SK-N-MC (cell line): ENCODE measurements at places on chromosomes 2 and 18.

DNA sequence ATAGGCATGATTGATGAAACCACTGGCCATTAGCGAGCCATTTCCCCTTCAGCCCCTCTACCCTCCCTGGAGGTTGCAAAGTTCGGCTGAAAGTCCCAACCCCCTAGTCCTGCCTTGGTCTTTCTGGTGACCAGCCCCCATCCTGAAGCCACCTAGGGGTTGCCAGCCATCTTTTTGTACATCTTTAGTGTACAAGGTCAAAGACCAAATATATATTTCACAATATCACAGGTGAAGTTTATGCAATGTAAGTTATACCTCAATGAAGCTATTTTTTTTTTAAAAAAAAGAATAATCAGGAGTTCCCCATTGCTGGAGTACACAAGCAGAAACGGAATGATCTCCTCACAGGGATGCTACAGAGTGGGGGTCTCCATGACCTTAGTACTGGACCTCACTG, 31.3 kb downstream of the OSBPL1A start:
- no peak for DNase-seq

GRCh38 chr2:159183346-159183745, 103.2 kb downstream of the WDSUB1 start:
- no peak for DNase-seq

DNA sequence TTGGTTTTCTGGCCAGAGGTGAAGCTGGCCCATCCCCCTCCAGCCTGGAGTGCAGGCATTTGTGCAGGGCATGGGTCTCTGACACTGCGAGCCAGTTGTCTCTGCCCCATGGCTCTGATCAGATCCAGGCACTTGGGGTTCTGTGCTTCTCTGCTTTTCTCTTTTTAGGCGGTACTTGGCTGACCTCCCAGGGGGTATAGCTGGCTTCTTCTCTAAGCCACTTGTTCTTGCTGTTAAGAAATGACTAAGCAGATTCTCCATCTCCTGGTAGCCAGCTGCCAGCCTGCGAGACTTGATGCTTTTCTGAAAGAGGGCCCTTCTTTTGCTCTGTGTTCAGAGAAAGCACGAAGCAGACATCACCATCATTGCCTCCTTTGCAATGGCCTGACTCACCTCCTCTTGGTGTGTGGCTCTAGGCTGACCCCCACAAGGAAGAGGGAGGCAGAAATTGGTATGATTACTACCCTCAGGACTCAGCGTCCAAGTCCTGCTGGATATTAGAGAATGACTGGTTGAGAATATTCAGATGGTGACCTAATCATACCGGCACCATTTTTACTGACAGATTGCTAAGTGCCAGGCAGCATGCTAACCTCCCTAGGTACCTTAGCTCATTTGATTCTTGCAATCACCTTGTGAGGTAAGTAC, 32.7 kb downstream of the TNP1 start:
- no peak for DNase-seq

- no peak for DNase-seq
These were observed 27.6 kb upstream of the CDC42EP3 start for GRCh38 chr2:37698931-37699481.

- no peak for DNase-seq
These were observed 38.1 kb downstream of the LDLRAD4 start for GRCh38 chr18:13256444-13257305.

DNA sequence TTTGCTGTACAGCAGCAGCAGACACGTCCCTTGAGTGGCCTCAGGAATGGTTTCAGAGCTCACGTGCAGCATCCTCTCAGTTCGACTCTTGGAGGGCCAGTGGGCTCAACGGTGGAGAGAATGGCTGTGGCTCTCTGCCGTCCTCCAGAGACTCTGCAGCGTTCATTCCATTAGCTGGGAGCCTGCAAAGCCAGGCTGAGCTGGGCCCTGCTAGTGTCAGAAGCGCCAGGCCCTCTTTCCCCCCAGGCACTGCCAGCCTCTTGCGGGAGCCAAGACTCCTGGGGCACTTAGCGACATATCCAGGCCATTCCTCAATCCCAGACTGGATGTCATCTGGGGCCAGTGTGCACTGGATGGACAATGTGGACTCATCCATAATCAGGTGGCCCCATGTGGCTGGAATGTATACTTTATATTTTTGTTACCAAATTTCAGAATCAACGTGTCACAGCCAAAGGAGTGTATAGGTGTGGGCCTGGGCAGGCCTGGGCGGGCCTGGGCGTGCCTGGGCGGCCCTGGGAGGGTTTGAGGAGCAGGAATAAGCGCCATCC, 125.1 kb upstream of the EPAS1 start:
- no peak for DNase-seq

DNA sequence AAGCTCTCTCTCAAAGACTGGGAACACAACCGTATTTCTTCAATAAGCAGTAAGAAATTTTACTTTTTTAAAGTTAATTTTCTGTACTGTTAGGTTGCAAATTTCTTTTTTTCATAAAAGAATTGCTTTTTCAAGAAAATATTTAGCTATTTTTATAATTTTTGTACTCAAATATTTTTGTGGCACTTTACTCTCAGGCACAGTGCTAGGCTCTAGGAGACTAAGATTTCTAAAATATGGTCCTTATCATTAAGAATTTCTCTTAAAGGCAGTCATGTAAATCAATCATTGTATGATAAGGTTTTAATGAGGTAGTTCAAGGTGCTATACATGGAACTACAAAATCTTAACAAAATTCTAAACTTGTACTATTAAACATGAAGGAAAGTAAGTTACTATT, 61.4 kb downstream of the MTX2 start:
- no peak for DNase-seq

- DNase-seq = no peak
These were observed 56.8 kb upstream of the HS6ST1 start for GRCh38 chr2:128375454-128375853.

DNA sequence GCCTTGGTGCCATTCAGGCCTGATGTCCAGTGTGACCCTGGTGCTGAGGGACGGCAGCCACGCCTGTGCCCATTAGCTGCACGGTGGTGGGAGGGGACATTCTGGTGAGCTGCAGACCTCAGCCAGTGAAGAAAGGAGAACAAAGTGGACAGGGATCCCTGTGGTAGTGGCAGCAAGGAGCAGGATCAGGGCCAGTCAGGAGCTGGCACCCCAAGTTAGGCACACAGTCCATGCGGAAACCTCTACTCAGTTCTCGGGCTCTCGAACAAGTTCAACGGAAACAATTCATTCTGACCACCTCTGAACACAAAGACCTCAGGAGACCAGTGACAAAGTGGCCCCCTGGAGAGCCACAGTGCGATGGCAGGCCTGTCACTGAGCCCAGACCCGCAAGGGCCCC, 30.1 kb downstream of the COA5 start:
- no peak for DNase-seq

- no peak for DNase-seq
These were observed 121.7 kb upstream of the TACR1 start for GRCh38 chr2:75320898-75321598.

DNA sequence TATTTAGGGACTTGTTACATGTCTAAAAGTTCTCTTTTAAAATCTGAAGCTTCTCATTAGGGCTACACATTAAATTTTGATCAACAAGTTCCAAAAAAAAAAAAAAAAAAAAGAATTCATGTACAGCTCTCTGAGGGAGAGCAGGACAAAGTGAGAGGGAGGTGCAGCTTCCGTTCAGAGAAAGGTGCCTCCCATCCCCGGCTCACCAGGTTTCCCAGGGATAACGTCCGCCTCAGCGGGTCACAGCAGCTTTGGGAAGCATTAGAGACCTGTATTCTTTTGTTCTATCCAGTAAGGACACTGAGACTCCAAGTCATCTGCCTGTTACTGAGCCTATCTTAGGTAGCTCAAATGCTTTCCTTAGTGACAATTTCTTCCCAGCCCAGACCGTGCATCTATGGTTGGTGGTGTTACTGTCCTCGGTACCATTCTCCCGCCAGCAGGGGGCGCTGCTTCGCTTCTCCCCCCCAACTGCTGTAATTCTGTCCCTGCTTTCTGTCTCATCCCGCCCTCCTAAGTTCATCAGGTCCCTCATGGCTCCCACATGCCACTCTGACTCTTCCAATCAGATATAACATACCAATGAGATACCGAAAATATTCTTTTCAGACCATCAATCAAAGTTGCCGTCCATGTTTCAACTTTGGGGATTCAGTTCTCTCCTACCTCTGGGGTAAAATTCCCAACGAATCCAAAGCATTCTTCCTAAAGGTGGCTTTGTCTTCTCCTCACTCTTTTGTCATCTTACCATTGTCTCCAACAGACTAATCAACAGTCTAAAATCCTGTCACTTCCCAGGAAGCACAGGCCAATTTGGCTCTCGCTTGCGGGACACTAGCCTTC, 466.5 kb downstream of the METTL4 start:
- no peak for DNase-seq

DNA sequence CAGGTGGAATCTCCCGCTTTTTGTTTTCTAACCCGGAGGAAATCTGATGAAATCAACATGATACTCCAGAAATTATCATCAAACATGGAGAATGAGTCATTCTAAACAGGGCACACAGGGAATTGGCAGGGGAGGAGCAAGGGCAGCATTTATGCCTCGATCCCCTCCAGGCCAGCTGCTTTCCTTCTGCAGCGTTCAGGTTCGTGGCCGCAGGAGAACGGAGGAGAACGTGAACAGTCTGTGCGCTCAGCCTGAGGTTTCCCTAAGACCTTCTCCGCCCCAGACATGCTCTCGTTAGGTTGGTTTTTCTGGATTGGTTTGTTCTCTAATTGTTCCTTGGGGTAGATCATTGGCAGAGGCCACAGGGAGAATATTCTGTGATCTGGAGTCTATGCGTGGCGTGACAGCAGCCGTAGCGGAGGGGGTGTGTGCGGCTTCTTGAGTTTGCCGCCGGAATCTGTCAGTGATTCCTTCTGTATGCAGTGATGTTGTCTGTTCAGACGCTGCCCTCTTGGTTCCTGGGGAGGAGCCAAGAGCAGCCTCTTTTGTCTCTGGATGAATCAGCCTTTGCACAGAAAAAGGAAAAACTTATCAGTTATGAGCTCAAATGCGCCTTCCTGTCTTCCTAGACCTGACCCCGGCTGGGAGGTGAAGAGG, 75.9 kb downstream of the SH3BP4 start:
- no peak for DNase-seq

- no peak for DNase-seq
These were observed 693 bp upstream of the PDK1 start for GRCh38 chr2:172555272-172555521.

DNA sequence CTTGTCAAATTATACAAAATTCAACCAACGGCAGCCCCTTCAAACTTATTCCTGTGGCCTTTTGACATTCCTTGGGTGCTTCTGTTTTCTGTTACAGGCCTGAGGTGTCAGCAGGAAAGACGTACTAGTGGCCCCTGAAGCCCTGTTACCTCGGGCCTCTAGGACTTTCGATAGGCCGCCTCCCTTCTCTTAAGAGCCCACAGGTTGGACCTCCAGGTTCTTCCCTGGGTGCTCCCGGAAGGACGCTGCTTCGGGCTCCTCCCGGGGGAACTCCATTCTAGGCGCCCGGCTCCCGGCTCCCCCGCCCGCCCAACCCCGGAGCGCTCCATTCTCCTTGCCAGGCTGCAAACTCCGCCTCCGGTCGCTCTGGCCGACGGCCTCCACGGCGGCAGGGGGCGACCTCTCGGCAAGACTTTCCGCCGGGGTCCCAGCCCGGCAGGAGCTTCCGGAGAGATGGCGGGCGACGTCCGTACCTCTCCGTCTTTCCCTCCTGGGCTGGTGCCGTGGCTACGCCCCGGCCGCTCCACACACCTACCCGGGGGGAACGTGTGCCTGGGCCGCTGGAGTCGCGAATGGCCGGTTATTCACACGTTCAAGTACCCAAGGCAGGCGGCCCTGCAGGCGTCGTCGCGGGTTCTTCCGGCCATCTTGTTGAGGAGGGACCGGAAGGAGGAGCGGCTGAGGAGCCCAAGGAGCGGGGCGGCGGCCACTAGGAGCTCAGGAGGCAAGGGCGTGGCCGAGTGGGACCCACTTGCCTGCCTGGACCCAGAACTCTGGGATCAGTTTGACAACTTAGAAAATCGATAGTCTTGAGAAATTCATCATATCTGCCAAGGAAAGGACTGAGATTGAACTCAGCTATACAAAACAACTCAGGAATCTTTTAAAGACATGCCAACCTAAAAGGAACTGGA, 27.5 kb downstream of the BOLA3 start:
- DNase-seq = no peak

GRCh38 chr2:112625474-112626114, 20.1 kb upstream of the SLC20A1 start:
- no peak for DNase-seq

- DNase-seq = no peak
These were observed 129.1 kb downstream of the NRP2 start for GRCh38 chr2:205811387-205811786.

- DNase-seq = no peak
These were observed 509.4 kb upstream of the SMIM21 start for GRCh38 chr18:75936862-75937261.

- no peak for DNase-seq
These were observed 77.1 kb upstream of the EPHA4 start for GRCh38 chr2:221649051-221649775.

DNA sequence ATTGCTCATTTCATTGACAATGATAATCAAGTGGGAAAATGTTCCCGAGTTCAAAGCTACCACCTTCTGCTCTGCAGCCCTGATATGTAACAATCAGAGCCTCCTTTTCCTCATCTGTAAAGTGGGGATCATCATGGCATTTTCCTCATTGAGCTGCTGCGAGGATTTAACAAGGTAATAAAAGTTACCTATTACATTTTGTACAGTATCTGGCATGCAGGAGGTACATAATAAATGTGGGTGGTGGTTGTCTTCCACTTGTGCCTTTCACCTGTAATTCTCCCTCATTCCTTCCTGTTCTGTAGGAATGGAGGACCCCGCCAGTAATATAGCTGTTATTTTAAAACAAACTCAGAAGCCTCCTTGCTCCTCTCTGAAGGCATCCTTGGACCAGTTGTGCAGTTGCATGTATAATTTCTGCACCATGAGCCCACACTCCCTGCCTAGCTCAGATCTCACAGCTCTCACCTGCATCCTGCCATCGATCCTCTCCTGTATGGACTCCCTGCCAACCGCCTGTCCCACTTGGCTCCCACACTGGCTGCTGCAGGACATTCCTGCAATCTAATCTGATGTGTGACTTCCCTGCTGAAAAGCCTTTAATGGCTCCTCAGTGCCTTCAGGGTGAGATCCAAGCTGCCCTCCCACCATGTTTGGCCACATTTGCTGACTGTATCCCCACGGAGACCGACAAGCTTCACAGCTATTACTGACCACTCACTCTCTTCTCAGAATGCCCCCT, 350.4 kb downstream of the EN1 start:
- no peak for DNase-seq

DNA sequence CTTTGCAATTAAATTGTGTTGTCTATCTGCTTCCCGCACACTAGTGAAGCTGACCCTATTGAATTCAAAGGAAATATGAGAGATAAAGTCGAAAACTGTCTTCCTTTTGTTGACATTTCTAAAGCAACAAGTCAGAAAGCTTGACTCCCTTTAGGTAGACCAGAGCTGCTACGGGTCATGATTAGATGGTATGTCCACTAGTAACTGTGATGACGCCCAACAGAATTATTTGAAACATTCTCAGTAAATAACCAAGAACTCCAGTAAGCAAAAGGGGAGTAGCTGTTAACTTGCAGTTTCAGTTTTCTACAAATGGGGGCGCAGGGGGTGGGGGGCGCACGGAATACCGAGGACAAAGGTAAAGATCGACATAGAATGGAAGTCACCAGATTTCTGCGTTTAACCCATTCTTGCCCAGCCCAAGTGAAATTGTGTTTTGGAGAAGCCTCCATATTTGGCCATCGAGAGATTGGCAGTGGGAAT, 56.4 kb downstream of the CRIM1 start:
- no peak for DNase-seq
